IMR-90 (cell line): ENCODE measurements at places on chromosomes 7 and 10.

- peak; percentile 79 for DNase-seq
Observed at GRCh38 chr10:986137-986825, 2.0 kb upstream of the GTPBP4 start.

GRCh38 chr7:158933468-158934139, 77.2 kb downstream of the DYNC2I1 start:
- no peak for DNase-seq

- DNase-seq = no peak
Observed at GRCh38 chr10:83632701-83633100, 506.6 kb upstream of the GHITM start.

- no peak for DNase-seq
Observed at GRCh38 chr10:73922007-73922863, 11.3 kb downstream of the PLAU start.

DNA sequence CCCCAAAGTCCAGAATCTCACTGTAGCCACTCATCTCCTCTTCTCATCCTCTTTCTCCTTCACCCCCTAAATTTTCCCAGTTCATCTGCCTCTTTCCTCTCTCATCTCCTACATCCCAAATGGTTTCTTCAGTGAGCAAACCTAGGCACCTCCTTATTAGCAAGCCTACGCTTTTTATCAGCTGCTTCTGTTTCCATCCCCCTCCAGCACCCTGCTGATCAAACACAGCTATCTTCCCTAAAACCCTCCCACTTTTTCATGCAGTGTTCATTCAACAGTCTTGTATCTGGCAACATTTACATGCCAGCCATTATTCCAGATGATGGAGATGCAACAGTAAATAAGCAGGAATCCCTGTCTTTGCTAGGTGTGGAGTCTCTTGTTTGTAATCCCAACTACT, 3.3 kb upstream of the ABRAXAS2 start:
- DNase-seq = no peak

- DNase-seq = no peak
Observed at GRCh38 chr10:60643874-60644273, 134.4 kb upstream of the CDK1 start.

- DNase-seq = no peak
Observed at GRCh38 chr10:69465457-69466157, 14.3 kb downstream of the TSPAN15 start.

DNA sequence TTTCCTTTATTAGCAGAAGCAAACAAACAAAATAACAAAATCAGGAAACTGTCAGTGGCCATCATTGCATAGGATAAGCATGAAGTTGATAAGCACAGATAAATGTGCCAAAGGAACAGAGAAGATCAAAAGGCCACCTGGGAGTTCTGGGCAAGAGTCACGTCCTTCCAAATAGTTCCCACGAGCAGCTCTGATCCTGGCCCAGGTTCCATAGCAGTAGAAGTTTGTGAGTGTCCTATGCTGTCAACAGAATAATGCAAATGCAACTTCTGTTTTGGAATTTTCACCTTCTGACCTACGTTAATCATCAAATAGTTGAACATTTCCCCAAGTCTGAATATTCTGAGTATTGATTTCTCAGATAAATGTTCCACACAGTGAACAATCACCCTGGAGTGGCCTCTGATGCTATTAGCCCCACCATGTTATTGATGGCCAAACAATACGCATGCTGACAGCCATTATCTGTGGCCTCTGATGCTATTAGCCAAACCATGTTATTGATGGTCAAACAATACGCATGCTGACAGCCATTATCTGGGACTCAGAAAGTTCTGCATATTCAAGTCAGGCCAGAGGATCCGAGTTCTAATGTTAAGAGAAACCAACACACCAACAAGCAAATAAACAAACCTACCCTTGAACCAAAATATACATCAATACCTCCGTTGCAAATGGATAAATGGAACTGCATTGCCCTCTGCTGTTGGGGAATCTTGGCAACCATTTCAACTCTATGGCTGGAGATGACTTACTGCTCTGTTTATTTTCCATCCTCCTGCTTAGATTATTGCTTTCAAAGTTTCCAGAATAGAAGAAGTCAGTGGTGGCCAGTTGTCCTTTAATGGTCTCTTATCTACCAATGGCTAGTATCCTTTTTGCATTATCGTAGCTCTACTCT, 63.3 kb downstream of the MRC1 start:
- DNase-seq = peak; percentile 21

- DNase-seq = no peak
Observed at GRCh38 chr10:85611093-85611740, 755.4 kb downstream of the GRID1 start.

- no peak for DNase-seq
Observed at GRCh38 chr10:122727426-122727825, 27.8 kb upstream of the C10orf120 start.

DNA sequence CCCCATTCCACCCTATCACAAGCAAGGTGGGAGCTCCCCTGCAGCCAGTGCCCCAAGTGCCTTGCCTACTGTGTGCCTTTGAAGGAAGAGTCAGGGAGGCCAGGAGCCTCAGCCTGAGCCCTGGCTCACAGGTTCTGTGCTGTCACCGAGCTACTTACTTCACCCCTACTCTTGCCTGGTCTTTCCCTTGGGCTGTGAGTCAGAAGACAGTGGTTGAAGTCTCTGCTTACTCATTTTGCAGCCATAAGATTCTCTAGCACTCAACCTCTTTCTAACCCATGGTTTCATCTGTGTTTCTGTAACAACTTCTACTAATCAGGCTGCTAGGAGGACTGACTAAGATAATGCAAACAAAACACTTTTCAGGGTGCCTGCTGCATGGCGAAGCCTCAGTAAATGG, 114.5 kb downstream of the PLCE1 start:
- peak; percentile 95 for DNase-seq

- peak; percentile 52 for DNase-seq
Observed at GRCh38 chr7:149261316-149261828, 624 bp upstream of the ZNF783 start.
